Foreskin keratinocyte (primary cell): ENCODE measurements at places on chromosomes 7 and 10. TPM values are rescaled to one million over a fixed set of nuclear protein-coding genes. Genes with fewer than 3 reads are reported as not detected.

Gene SPDYE6
- total RNA-seq, result not detected in 2 replicates

Gene TET1
- total RNA-seq, result 0.42 and 0.51 TPM in 2 replicates

Gene MSMB
- total RNA-seq, result not detected in 2 replicates

Gene BLNK
- not detected in 2 replicates for total RNA-seq

Gene CCM2
- 65.4 and 68.9 TPM in 2 replicates for total RNA-seq

Gene NOS3
- total RNA-seq, result 3.4 and 5.3 TPM in 2 replicates

Gene TRIM4
- 17.7 and 19.5 TPM in 2 replicates for total RNA-seq

Gene C10orf67
- total RNA-seq, result 0.10 and 0.11 TPM in 2 replicates

Gene ABCB4
- not detected in 2 replicates for total RNA-seq

Gene NSUN5
- 31.1 and 34.0 TPM in 2 replicates for total RNA-seq

Gene NSUN6
- total RNA-seq, result 7.7 and 7.8 TPM in 2 replicates

Gene HPSE2
- total RNA-seq, result not detected in 2 replicates

Gene GBF1
- 39.9 and 44.2 TPM in 2 replicates for total RNA-seq

Gene OR2A12
- not detected in 2 replicates for total RNA-seq

Gene GARIN1A
- 0.11 and 0.71 TPM in 2 replicates for total RNA-seq

Gene CALHM2
- 6.4 and 11.0 TPM in 2 replicates for total RNA-seq

Gene CCL26
- total RNA-seq, result not detected in 2 replicates

Gene EN2
- not detected in 2 replicates for total RNA-seq

Gene IDI2
- total RNA-seq, result not detected in 2 replicates

Gene ARHGEF35
- 13.7 and 29.0 TPM in 2 replicates for total RNA-seq

Gene GBX1
- not detected in 2 replicates for total RNA-seq

Gene AP5Z1
- 21.3 and 25.8 TPM in 2 replicates for total RNA-seq

Gene VSTM4
- total RNA-seq, result not detected in 2 replicates

Gene LRRTM3
- not detected in 2 replicates for total RNA-seq

Gene IL6
- total RNA-seq, result 0.28 TPM in 1 of 2 replicates, not detected in the other

Gene ZSWIM8
- total RNA-seq, result 41.7 and 41.8 TPM in 2 replicates

Gene PNLIP
- not detected in 2 replicates for total RNA-seq

Gene ADCYAP1R1
- total RNA-seq, result not detected in 2 replicates

Gene PHKG1
- 0.35 and 0.41 TPM in 2 replicates for total RNA-seq

Gene ZCWPW1
- total RNA-seq, result 1.3 and 1.6 TPM in 2 replicates

Gene LBX1
- not detected in 2 replicates for total RNA-seq

Gene MUC3A
- total RNA-seq, result 0.17 and 0.18 TPM in 2 replicates

Gene ANXA11
- 168 and 187 TPM in 2 replicates for total RNA-seq

Gene C7orf57
- total RNA-seq, result 0.28 and 0.44 TPM in 2 replicates

Gene MOGAT3
- not detected in 2 replicates for total RNA-seq

Gene ANKIB1
- total RNA-seq, result 34.7 and 35.5 TPM in 2 replicates

Gene CNOT4
- 13.3 and 14.7 TPM in 2 replicates for total RNA-seq

Gene OPALIN
- total RNA-seq, result not detected in 2 replicates

Gene SFMBT2
- total RNA-seq, result 1.2 and 1.4 TPM in 2 replicates

Gene CALHM3
- total RNA-seq, result not detected in 2 replicates

Gene CPA2
- 0.17 and 0.32 TPM in 2 replicates for total RNA-seq

Gene UPK3BL2
- 1.3 and 3.1 TPM in 2 replicates for total RNA-seq

Gene SPDYE18
- total RNA-seq, result not detected in 2 replicates

Gene SFTPA1
- not detected in 2 replicates for total RNA-seq

Gene C10orf62
- total RNA-seq, result not detected in 2 replicates

Gene TMEM140
- 0.07 TPM in 1 of 2 replicates, not detected in the other for total RNA-seq

Gene TCAF2
- 0.07 and 0.14 TPM in 2 replicates for total RNA-seq

Gene NRCAM
- 8.4 and 20.0 TPM in 2 replicates for total RNA-seq

Gene WDFY4
- total RNA-seq, result 0.04 TPM in 1 of 2 replicates, not detected in the other

Gene SGCE
- 31.6 and 35.5 TPM in 2 replicates for total RNA-seq
